ENCODE measurements at places on chromosomes 11 and 22.

GRCh38 chr11:76902121-76903014 lies 41.6 kb downstream of the ACER3 start:
- no peak for DNase-seq

DNA sequence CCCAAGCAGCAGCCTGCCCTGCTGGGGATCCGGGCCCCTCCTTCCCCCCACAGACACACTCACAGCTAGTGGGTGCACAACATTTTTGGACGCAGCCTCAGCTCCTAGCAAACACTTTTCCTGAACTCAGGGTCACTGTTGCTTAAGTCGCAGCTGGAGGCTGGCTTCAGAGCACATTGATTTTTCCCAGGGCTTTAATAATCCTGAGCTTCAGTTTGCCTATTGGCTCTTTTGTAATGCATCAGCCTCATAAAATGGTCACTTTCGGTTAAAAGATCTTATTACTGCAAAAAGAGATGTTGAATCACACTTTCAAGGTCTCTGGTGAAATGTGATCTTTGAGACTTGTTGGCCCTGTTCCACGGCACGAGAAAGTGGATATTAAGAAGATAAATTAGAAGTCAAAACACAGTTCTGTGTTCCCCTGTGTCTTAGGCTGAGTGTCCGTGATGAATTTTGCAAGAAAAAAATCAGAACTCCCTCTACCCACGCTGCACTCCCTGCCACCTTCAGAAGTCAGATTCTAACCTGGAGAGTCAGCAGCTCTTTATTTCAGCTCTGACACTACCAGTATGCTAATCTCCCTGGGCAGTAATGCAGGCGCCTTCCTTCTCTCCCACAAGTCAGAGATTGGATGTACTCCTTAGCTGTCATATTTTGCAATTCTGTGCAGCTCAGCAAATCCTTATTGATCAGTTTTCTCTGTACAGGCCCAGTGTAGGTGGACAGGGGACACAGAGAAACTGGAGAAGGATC lies 158.2 kb upstream of the E2F8 start:
- DNase-seq = no peak

DNA sequence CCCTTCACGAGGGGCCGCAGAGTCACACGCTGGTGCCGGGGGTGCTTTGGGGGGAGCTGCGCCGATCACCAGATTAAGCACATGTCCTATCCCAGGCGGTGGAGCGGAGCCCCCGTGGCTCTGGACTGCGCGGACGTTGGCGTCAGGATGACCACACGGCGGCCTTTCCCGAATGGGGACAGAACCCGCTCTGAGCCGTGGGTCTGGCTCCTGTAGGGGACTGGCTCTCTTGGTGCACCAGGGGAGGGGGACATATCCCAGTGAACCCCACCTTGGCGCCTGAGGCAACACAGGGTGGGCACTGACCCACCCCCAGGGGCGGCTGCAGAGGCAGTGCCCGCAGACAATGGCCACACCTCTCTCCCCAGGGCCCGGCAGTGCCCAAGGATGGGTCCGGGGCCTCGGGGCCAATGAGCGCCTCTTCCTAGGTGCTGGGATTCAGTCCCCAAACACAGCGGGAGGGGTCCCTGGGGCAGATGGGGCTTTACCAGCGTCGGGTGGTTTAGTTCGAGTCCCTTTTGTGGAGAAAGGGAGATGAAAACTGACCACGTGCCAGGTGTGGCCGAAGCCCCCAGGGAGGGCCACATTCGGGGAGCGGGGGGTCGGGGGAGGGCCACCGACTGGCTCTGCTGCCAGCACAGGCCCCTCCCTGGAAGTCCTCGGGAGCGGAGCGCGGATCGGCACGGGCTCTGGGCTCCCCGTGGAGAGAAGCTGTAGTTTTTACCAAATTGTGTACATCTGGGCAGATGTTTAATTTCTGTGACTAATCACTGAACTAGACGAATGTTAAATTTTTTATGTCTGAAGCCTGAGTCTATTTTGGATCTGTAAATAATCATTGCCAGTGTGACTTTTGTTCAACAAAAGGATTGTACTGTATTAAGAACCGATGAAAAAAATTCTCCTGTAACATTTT lies 58.9 kb downstream of the GRAMD4 start:
- no peak for DNase-seq

GRCh38 chr22:27804470-27805297 lies 3.1 kb upstream of the MN1 start:
- no peak for DNase-seq

- no peak for DNase-seq
Observed at GRCh38 chr11:72570893-72571661, 103.1 kb downstream of the PDE2A start.

DNA sequence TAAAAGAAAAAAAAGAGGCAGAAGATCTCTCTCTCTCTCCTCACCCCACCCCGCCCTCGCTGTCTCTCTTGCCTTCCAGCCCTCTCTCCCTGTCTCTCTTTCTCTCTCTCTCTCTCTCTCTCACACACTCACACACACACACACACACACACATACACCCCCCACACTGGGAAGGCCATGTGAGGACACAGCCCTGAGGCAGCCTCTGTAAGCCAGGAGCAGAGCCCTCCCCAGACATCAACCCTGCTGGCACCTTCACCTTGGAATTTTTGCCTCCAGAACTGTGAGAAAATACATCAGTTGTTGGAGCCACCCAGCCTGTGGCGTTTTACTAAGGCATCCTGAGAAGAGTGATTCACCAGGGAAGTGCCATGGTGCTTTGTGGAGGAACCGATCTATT lies 14.7 kb downstream of the APOL3 start:
- no peak for DNase-seq

- peak; percentile 73 for DNase-seq
Observed at GRCh38 chr11:2699531-2700414, at the start of gene KCNQ1OT1. TSS of gene KCNQ1OT1 (minus strand) at chr11:2699994.

GRCh38 chr11:103069367-103069766 lies 22.6 kb downstream of the DCUN1D5 start:
- no peak for DNase-seq

DNA sequence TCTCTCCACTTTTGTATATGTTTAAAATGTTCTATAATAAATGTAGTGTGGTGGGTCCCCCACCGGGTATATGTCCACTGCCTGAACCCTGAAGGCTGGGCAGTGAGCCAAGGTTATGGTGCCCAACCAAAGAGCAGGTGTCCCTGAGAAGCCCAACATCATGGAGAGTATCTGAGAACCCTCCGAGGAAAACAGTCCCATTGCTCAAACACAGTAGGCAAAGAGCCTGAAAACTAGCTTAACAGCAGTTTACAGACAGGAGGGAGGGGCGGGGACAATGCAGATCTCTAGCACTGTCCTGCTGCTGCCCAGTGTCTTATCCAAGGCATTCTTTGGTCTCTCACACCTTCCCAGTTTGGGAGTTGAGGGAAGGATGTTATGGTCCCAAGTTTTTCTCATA lies 91.0 kb downstream of the TMPRSS5 start:
- no peak for DNase-seq

All from effector memory CD4-positive, alpha-beta T cell (primary cell).